ENCODE measurements at places on chromosomes 6 and 20.

DNA sequence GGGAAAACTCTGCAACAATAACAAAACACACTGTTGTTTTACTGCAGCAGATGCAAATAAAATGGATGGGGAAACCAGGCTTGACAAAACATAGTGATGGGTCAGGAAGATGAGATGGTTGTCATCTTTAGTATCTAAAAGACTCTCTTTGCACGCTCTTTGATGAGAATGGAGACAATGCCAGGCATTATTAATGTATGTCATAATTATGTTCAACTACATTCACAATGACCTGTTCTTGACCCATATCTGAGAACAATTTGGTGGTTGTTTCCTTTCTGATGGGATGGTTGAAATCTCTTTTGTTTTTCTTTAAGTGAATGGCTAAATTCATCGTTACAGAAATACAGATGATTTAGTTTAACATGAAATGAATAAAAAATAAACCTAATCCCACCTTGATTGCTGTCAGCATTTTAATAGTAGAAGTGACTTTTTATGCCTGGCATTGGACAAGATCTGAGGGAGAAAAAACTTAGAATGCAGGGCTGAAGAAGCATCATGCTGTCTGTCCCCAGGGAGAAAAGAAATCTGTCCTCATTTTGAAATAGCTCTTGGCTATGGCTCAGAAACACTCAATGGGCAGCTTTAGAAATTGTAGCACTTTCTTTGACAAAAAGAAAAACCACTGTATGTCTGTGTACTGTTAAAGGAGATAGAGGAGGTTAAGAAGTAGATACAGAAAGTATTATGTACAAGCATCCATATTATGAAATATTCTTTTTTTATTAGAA, 12.4 kb upstream of the GRIK2 start:
- DNase-seq, result no peak

DNA sequence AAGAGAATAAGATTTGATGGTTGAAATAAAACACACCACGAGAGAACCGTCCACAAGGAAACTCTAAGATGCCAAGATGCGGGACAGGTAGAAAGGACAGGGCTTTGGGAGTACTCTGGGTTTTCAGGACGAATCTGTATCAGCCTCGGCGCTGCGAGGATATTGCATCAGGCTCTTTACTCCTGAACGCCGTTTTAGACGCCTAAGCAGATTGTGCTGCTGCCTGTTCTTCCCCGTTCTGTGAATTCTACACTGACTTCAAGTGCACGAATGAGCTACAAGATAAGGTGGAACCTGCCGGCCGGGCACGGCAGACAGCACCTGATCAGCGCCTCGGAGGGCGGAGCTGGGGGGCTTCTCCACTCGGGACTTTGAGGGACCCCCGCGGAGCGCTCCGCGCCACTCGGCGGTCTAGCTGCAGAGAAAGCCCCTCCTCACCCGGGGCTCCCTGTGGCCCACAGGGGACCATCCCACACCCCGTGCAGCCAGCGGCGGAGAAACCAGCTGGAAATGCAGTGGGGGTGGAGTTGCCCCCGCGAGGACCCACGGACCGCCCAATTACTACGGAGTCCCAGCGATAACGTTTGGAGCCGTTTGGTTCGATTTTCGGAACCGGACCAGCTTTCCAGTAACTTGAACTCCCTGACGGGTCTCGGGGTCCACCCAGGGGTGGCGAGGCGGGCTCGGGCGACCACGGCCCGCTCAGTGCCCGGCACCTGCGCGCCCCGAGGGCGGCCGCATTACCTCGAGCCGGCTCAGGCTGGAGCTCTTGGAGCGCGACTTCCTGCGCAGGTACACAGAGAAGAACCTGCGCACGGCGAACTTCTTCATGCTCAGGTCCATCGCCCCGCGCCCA, 646 bp downstream of the RPS6KA2 start:
- DNase-seq, result no peak

DNA sequence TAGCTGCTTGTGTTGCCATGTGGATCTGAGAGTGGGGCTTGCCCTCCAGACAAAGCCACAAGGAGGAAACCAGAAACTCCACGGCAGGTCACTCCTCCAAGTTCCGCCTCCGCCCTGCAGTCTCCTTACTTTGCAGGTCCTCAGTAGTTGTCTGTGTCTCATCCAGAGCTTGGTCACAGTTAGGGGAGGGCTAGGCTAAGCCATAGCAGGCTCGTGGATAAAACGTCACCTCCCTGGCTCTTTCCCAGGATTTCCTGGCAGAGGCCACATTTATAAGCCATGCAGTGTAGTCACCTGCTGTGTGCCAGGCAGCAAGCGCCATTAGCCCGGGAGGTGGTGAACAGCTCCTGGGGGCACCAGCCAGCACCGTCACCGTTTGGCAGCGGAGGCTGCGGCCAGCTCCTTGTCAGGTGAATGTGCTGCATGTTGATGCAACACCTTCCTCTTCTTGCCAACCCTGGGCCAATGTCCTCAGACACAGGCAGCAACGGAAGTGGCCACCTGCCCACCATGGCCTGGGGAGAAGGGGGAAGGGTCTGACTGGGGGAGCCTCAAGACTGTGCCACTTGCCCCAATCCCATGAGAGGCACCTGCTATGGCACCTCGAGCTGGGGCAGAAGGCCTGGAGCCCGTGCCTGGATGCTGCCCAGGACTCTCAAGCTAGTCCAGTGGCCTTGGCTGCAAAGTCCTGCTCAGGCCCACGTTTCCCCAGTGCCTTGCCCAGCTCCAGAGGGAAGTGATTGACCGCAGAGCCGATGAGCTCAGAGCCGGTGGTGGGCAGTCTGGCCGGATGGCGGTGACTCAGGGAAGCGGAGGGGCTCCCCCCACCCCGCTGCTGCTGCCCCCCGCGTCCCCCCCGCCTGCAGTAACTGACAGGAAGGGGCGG, 39.0 kb upstream of the SLCO4A1 start:
- no peak for DNase-seq

DNA sequence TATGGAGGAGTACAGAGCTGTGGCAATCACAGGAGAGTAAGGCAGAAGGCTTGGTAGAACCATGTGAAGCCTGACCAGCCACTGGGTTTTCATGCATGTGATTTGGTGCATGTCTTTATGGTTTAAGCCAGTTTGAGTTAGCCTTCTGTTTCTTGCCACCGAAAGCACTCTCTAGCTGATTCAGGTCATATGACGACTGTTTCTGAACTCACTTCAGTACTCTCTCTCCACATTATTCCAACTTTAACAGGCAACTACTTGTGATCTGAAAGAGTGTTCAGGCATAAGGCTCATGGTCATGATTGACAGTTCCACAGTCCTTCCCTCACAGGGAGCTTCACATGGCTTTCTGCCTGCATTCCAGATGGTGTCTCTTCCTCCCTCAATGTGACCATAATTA, 63.3 kb upstream of the TAB2 start:
- no peak for DNase-seq

- no peak for DNase-seq
These were observed 7.8 kb downstream of the CCN5 start for GRCh38 chr20:44722990-44723389.

DNA sequence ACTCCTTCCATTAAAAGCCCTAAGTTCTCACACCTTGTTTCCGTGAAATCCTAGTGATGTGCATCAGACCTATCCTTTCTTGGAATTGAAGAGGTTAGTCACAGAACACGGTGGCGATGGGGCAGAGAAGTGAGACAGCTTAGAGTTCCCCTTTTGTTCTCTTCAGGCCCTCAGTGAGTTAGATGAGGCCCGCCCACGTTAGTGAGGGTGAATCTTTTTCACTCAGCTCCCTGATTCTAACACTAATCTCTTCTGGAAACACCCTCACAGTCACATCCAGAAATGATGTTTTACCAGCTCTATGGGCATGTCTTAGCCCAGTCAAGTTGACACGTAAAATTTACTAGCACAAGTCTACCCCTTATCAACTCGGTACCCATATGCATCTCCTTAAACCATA, 172.7 kb upstream of the NOX3 start:
- no peak for DNase-seq

- no peak for DNase-seq
These were observed 11.4 kb downstream of the HLA-E start for GRCh38 chr6:30500421-30501355.

- DNase-seq, result no peak
These were observed 1011.2 kb upstream of the CITED2 start for GRCh38 chr6:140385679-140386078.

- DNase-seq, result no peak
These were observed 67.2 kb downstream of the POPDC3 start for GRCh38 chr6:105112577-105112976.

- no peak for DNase-seq
These were observed 29.4 kb downstream of the LPA start for GRCh38 chr6:160634706-160635105.

GRCh38 chr6:2865694-2866151, 24.1 kb upstream of the SERPINB1 start:
- no peak for DNase-seq

DNA sequence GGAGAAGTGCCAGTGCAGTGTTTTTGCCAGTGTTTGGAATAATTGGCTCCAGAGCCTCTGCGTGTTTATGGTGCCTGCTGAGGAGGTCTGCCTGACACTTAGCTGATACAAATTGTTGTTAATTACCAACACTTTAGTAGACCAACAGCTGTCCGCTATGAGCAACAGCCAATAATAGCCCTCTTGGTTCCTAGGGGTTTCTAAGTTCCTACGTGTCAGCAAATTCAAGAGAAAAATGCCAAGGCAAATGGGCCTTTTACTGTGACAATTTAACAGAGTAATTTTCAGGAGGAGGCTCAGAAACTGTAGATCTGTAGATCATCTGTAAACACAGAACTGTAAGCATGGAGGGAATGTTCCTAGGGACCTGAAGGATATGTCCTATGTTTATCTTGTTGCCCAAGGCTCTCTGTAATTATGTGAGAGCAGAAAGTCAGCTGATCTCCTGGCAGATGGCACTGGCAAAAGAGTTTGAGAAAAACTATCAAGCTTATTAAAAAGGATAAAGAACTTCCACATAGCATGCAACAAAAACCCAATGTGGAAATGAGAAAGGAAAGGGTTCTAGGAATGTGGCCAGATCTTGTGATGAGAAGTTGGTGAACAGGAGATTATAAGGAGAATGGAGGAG, 157.7 kb downstream of the GJA1 start:
- no peak for DNase-seq

GRCh38 chr6:160765412-160765811, 63.4 kb downstream of the PLG start:
- no peak for DNase-seq

DNA sequence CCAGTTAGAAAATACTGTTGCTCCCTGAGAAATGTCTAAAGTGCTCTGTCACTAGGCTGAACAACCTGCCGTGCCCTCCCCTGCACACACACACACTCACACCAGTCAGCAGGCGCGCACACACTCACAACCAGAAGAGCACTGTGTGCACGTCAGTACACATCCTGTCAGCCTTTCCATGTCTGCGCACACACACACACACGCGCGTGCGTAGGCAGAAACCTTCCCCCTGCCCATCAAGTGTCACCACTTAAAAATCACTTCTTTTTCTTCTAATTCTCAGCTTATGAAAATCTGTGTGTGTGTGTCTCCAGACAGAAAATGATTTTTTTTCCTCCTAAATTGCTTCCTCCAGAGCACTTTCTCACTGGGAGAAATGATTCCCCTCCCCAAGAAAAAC, 100.3 kb downstream of the EDN3 start:
- no peak for DNase-seq

- DNase-seq, result no peak
These were observed 21.1 kb upstream of the EDN1 start for GRCh38 chr6:12269110-12269509.

- no peak for DNase-seq
These were observed 190.1 kb downstream of the CDH4 start for GRCh38 chr20:61442075-61442670.

- DNase-seq, result no peak
These were observed 1058.0 kb upstream of the FLRT3 start for GRCh38 chr20:15395457-15395856.

GRCh38 chr6:53892707-53893106, 97.9 kb downstream of the LRRC1 start:
- DNase-seq, result no peak

GRCh38 chr6:139254196-139254595, 37.6 kb downstream of the TXLNB start:
- no peak for DNase-seq

GRCh38 chr6:169397684-169398083, 144.0 kb upstream of the THBS2 start:
- no peak for DNase-seq

GRCh38 chr20:53981130-53981529, 89.3 kb downstream of the BCAS1 start:
- DNase-seq, result no peak

DNA sequence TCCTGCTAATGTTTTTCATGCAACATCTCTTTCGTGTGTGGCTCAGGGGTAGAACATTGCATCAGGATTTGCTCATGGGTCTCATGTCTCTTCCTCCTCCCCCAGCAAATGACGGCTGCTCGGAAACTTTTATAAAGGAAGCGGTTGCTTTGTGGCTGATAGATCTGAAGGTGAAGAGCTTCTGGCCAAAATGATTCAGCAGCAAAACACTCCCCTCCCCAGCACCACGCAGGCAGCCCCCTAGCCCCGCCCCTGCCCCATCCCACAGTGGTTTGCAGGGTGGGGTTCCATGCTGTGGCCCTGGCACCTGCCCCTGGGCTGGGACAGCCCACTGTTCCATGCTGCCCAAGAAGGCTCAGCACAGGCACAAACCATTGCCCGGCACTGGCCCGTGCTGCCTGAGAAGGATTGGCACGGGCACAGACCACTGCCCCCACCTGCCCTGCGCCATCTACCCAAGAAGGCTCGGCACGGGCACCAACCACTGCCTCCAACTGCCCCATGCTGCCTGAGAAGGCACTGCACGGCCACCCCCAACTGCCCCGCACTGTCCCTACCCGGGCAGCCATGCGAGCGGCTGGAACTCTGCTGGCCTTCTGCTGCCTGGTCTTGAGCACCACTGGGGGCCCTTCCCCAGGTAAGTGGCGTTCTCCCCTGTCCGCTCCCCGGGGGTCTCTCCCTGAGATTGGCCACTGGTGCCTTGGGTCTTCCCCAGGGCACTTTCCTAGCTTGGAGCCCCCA, at the start of gene CST7:
Gene CST7, plus strand, starts transcription at position 331 of the 741 bp plus-strand sequence. Its CDS starts 237 bp downstream, at position 568.
- DNase-seq, result peak; percentile 72

- DNase-seq, result no peak
These were observed 9.1 kb upstream of the FOXP4 start for GRCh38 chr6:41536795-41537758.

DNA sequence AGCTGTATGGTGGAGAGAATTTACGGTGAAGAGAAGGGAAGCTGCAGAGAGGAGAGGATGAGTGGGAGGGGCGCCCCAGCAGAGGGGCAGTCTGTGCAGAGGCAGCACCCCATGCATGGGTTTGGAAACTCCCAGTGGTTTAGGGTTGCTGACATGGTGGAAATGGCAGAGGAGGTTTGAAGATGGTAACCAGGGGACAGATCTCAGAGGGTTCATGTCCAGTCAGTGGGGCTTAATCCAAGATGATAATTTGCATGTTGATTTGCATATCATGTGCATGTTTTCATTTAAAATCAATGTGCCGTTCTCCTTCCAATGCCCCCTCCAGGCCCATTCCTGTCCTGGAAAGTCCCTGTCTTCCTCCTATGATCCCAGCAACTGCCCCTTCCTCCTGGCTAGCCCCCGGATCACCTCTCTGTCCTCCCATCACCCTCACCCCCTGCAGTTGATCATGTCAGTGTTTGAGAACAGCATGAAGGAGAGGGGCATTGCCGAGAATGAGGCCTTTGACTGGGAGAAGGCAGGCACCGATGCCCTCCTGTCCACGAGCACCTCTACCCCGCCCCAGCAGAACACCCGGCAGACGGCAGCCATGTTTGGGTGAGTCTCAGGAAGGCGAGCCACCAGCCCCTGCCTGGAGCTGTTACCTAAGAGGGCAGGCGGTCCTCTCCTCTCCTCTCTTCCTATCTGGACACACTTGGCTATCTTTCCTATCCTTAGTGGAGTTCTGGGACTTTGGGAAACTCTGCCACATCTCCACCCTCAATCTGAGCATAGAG, 14.3 kb downstream of the TTBK1 start:
- no peak for DNase-seq
